ENCODE measurements at places on chromosomes 5 and 9. TPM values are rescaled to one million over a fixed set of nuclear protein-coding genes. Genes with fewer than 3 reads are reported as not detected.

DNA sequence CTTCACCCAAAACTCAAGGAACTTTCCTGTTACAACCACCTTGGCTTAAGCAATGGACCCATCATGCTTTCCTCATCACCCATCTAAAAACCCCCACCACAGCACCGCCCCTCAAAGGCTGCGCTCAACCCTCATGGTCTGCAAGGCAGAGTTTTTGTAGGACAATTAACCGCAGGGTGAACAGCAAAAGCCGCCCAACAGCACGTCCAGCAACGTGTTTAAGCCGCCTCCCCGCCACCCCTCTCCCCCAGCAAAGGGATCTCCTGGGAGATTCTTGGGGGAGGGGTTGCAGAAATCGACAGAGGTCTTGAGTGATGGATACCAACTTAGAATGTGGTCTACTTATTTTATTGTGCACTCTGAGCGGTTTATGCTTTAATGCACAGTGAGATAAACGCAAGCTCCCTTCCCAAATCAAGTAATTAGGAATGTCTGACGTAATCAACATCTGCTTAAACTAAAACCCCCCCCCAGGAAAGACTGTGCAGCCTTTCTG is 1.9 kb downstream of the ROR2 start:
- no peak for DNase-seq

GRCh38 chr9:104970271-104970987 is 42.5 kb upstream of the ABCA1 start:
- DNase-seq: no peak

DNA sequence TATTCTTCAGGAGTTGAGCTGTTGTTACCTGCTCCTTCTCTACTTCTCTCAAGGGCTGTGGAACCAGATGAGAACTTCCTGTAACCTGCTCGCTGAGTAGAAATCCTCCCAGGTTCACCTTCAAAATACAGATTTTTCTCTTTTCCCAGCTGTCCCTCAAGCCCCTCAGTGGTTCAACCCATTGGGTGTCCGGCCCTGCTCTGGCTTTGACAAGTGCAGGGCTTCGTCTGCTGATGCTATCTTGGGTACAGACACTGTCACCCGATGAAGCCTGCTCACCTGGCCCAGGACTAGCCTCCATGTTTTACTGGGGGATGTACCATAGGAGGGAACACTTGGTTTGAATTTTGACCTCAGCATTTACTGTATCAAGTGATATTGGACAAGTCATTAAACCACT is 490.4 kb downstream of the IRX1 start:
- DNase-seq: peak; percentile 83

Gene PCDHA2
- total RNA-seq: 0.13 TPM

Gene AGXT2
- not detected for total RNA-seq

Gene F2R
- 13.7 TPM for total RNA-seq

DNA sequence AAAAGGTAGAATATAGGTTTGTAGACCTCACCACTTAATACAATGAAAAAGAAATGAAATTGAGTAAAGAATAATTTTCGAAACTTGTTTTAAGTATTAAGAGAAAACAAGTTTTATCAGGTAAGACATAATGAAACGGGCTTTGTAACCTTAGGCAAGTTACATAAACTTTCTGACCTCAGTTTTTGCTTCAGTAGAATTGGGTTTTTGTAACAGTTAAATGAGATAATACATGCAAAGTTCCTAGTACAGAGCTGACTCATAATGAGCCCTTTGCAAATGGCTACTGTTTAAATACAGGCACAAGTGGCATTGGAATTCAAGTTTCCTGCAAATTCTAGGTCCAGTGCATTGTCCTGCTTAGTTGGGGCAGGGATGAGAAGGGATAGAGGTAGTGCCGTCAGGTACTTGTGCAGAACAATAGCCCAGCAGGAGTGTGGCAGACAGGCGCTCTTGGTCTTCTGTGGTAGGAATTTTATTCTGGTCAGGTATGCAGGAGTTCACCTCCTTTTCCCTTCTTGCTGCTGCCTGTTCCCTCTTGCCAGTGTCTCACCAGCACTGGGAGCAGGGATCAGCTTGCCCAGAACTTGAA is 203.8 kb downstream of the PBX3 start:
- no peak for DNase-seq

GRCh38 chr9:111414406-111414805 is 69.8 kb downstream of the ECPAS start:
- no peak for DNase-seq

GRCh38 chr5:164233791-164234190 is 728.4 kb downstream of the MAT2B start:
- DNase-seq: no peak

- no peak for DNase-seq
Observed at GRCh38 chr5:176550275-176550831, 1.2 kb downstream of the CDHR2 start.

DNA sequence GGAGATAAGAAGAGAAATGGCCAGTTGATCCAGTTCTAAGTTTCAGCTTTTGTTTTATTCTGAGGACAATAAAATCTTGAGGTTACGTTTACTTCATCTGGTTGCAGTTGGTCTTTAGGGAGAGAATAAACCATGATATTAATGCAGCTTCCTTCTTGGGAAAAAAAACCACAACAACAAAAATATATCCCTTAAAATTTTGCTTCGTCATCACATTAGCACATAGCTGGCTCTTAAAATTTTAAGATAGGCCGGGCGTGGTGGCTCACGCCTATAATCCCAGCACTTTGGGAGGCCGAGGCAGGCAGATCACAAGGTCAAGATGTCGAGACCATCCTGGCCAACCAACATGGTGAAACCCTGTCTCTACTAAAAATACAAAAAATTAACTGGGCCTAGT is 86.4 kb downstream of the EQTN start:
- DNase-seq: no peak

Gene CMBL
- total RNA-seq: 6.2 TPM

- no peak for DNase-seq
Observed at GRCh38 chr5:22050931-22051330, 802.2 kb downstream of the CDH12 start.

GRCh38 chr9:8534828-8535227 is 735.2 kb upstream of the DMAC1 start:
- no peak for DNase-seq

Gene MPDZ
- 105 TPM for total RNA-seq

Gene FAM151B
- total RNA-seq: 2.6 TPM

GRCh38 chr5:125457617-125458016 is 711.2 kb upstream of the ZNF608 start:
- DNase-seq: no peak

Gene SPOCK1
- total RNA-seq: 39.1 TPM

DNA sequence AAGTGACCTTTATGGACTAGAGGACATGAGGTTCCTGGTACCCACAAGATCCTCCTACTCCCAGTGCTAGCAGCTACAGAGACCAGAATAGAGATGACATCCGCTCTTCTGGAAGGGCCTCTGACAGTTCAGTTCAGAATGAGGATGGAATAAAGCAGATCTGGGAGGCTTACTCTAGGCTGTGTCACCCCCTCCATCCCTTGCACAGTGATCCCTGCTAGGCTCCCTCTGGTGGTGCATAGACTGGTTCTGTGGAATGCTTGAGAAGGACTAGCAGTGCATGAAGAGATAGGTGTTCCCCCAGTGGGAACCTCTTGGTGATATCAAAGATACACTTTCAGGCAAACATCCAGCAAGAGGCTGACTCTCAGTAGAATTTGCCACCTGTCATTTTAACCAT is 83.0 kb downstream of the NPR3 start:
- DNase-seq: no peak

Gene TOMM5
- 55.7 TPM for total RNA-seq

GRCh38 chr5:168319774-168320173 is 28.3 kb downstream of the WWC1 start:
- DNase-seq: no peak

GRCh38 chr9:27572566-27572917 is 739 bp downstream of the C9orf72 start:
- DNase-seq: peak; percentile 94

- DNase-seq: no peak
Observed at GRCh38 chr9:99628285-99628684, 193.4 kb upstream of the NR4A3 start.

Gene GRXCR2
- not detected for total RNA-seq

- no peak for DNase-seq
Observed at GRCh38 chr5:60594715-60595477, 105.1 kb downstream of the DEPDC1B start.

Gene C5orf58
- total RNA-seq: not detected

DNA sequence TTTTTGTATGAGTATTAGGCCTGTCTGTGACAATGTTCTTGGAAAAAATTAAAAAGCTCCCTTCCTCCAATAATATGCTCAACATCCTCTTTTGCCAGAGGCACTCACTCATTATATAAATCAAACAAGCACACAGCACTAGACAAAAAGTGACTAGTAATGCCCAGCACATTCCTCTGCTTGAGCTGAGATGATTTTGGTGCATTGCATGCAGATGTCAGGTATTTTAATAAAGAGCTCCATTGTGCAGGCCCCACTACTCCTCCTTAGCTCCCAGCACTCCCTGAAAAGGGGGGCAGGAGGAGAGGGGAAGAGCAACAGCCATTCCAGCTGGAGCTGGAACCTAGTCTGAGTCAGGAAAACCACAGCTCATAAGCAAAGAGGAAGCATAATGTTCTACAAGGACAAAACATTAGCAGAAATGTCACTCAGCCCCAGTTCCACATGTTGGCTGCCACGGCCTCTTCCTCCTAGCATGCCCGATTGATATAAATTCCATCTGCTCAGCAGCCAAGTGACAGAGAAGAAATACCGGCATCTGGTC is 348.5 kb downstream of the BNC2 start:
- no peak for DNase-seq

Gene GPR21
- total RNA-seq: 0.52 TPM

Gene ACOT12
- total RNA-seq: not detected

DNA sequence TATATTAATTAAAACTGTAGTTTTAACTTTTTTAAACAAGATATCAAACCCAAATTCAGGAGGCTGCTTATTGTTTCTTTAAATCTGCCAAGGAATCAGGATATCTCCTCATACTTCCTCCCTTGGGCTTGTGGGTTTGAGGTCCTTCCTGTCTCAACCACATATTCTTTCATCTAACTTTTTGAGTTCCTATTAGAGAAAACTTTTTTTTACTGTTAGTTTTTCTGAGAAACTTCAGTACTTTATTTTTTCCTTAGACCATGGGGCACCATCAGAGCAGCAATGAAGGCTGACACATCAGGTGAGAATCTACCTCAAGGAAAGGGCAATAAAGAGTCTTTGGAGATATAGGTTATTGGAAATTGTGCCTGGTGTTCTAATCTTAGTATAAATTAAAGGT is 56.7 kb downstream of the TSSK1B start:
- no peak for DNase-seq

- DNase-seq: no peak
Observed at GRCh38 chr9:12874395-12874794, 99.6 kb downstream of the LURAP1L start.

DNA sequence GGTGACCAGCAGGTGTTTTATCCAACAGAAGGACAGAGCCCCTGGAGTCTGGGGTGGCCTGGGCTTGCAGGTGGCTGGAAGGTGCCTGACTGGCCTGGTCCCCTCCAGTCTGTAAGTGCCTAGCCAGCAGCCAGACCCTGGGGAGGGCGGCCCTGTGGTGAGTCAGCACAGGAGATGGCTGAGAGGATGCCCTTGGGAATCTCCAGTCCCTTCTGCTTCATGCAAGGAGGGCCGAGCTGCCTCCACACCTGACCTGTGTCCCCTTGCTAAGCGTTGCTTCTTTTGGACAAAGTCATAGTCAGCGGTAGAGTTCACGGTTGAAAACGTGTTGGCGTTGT is 20.2 kb downstream of the OBP2B start:
- DNase-seq: no peak

GRCh38 chr5:14218480-14218879 is 75.3 kb downstream of the TRIO start:
- no peak for DNase-seq

Gene ALDH1B1
- total RNA-seq: 269 TPM
